ENCODE measurements at places on chromosomes 13 and 19.

GRCh38 chr13:26878438-26878837 is 117.9 kb upstream of the GPR12 start:
- DNase-seq, result no peak

- no peak for DNase-seq
Measured at GRCh38 chr19:21314676-21315075, 14.5 kb downstream of the ZNF708 start.

GRCh38 chr13:113456116-113456702 is 2.9 kb upstream of the ADPRHL1 start:
- DNase-seq, result no peak

DNA sequence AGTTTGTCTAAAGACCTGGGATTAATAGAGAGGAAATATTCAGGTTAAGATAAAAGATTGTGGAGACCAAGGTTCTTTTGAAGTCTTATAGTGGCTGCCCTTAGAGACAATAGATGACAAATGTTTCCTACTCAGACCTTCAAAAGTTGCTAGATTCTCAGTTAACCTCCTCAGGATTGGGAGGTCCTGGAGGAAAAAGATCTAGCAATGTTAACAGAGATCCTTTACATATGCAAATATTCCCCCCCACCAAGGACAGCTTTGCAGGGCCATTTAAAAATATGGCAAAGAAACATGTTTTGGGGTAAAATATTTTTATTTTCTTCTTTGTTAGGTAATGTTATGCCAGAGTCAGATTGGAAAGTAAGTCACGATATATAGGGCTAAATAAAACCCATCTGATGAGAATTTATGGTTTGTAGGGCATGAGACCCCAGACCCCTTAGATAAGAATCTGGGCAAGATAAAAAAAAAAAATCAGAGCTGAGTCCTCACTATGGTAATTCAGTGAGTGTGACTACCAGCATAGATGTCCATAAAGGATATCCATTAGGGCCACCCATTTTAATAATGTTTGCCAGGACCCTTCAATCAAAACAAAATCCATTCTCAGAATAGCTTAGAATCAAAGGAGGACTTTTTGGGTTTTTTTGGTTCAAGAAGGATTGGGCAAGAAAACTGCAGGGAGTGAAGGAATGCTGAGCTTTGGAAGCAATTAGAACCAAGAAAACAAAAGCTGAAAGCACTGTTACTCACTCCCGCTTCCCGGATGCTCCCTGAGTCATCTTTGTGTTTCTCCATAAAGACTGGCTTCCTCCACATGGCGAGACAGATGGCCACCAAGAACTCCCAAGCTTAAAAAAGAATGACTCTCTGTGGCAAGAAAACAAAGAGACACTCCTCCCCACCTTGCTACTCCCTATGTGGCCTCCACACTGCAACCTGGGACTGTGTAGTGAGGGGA is 28.2 kb downstream of the VSTM1 start:
- DNase-seq, result no peak

- DNase-seq, result no peak
Measured at GRCh38 chr19:29411113-29411581, 114.6 kb upstream of the VSTM2B start.

DNA sequence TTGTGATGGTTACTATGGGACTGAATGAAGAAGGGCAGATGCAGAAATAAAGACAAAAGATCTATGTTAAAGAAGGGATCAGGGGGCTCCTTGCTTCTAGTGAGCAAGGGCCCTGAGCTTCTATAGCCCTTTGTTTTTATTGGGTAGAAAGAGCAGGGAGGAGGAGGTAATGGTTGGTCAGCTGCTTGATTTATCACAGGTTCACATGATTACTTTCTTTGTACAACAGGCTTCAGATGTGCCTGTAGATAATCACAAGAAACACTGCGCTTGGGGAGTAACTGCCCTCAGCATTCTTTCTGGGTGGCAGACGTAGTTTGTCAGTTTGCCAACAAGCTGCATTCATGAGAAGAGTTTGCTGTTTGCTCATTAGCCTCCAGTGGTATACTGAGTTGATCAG is 4.8 kb upstream of the ZNF439 start:
- DNase-seq, result no peak

DNA sequence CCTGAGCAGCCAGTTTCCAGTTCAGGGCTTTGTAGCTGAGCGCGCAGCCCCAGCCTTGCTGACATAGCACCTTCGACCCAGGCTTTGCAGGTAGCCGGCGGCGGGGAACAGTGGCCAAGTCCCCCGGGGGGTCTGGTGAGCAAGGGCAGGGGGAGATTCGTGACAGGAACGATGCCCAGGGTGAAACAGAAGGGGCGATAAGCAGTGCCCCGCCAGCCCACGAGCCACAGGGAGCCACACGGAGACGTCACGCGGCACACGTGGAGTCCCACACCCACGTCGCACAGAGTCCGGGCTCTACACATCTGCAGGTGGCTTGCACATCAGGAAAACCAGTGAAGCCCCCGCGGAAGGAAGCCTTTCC is 127.2 kb downstream of the SOX1 start:
- no peak for DNase-seq

DNA sequence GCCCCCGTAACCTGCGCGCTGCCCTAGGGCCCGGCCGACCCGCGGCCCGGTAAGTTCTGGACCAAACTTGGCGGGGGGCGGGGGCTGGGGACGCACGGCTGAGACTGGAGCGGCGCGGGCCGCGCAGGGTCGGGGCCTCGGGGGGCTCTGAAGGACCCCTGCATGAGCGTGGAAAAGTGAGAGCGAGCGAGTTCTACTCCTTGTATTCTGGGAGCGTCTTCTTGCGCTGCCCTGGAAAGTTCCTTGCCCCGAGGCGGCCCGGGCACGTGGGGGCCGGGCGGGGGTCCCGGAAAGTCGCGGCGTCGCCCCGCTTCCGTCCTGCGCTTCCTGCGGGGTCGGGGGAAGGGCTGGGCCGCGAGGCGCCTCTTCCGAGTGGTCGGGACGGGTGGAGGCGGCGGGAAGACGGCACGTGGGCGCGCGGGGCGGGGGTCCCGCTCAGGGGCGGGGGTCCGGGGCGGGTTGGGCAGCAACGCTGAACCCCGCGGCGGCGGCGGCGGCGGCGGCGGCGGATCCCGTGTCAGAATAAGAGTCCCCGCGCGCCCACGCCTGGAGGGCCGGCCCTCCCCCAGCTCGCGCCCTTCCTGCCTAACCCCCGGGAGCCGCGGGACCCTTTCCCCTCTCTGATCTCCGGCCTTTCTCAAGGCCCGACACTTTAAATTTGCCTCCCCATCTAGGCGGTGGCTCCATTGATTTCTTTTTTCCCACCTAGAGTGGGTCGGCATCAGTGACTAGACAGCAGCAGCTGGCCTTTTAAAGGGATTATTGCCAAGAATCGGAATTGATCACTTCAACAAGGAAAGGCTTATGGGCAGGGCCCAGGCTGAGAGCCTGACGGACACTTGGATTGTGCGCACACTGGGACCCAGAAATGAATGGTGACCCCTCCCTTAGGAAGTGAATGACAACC is 749 bp downstream of the GATAD2A start:
- peak; percentile 44 for DNase-seq

DNA sequence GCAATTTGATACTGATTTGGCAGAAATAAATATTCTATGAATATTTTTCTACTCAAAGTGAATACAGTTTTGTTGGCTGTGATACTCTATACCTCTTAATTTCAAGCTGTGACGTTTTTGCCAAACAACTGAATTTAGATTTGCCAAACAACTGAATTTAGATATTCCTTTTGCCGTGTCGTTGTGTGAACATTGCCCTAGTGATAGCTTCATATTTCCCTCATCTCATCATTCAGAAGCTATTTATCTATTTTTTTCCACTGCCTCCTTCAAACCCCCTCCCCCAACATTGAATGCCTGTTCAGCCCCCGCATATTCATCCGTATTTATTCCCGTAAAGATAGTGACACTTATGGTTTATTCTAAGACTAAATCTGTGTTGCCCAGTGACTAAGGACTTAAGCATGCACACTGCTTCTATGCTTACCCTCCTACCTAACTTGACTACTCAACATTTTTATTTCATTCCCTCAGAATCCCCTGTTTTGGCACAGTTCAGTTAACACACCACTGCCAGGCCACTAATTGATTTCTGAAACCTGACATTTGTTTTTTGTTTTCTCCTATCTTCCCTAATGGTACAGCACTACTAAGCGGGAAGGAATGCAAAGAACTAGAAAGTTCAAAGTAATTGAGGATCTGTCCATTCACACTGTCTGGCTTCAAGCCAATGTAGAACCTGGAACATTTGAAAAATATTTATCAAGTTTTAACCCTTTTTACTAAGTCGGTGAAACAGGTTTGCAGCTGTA is 2.8 kb upstream of the KLF5 start:
- no peak for DNase-seq

- DNase-seq, result no peak
Measured at GRCh38 chr19:33872445-33873320, 76.0 kb downstream of the KCTD15 start.

DNA sequence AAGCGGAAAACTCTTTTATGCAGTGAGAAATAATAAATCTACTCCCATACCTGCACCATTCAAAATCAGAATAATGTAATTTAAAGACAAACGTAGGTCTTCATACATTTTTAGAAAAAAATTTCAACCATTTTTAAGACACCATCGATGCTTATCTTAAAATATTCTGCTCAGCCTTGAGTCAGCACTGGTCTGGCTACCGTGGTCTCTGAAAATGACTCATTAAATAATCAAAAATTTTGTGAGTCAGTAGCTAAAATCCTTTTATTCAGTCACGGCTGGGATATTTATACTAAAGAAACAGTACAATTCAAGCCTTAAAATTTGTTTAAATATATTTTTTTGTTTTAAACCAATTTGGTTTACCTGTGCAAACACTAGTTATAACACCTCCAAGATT is 2862.8 kb upstream of the PCDH20 start:
- DNase-seq, result no peak

- DNase-seq, result no peak
Measured at GRCh38 chr13:102715447-102715846, 20.6 kb upstream of the METTL21C start.

DNA sequence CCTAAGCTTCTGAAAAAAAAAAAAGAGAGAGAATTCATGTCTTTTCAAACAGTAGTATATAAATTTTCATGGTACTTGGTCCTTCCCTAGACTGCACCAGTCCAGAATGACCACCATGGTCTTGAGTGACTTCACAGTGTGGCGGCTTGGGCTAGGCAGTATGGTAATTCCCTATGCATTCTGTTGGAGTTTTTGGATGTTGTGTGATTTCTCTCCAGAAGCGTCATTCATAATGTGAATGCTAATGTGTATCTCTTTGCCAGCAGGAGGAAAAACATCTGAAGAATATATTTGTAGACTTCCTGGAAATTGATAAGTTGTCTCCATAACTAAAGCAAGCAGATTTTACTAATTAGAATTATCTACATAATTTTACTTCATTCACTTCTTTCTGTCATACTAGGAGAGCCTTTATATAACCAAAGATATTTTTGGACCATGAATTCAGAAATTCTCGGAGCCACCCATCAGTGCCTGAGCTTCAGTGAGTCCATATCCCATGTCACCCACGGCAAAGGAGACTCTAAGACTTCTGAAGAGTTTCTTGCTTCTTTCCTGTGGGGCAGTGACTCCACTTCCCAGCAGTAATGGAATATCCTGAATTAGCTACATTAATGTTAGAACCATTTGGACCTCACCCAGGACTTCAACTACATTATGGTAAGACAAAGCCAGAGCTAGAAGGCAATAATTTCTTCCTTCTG is 8.4 kb downstream of the STARD13 start:
- DNase-seq, result no peak

DNA sequence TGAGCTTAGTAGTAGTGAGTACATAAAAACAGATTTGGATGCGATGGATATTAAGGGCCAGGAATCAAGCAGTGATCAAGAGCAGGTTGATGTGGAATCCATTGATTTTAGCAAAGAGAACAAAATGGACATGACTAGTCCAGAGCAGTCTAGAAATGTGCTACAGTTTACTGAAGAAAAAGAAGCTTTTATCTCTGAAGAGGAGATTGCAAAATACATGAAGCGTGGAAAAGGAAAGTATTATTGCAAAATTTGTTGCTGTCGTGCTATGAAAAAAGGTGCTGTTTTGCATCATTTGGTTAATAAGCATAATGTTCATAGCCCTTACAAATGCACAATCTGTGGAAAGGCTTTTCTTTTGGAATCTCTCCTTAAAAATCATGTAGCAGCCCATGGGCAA is 11.4 kb downstream of the CHAMP1 start:
- no peak for DNase-seq

- no peak for DNase-seq
Measured at GRCh38 chr13:110661256-110661655, 44.7 kb downstream of the CARS2 start.

GRCh38 chr19:45823182-45823581 is 8.1 kb upstream of the RSPH6A start:
- no peak for DNase-seq

DNA sequence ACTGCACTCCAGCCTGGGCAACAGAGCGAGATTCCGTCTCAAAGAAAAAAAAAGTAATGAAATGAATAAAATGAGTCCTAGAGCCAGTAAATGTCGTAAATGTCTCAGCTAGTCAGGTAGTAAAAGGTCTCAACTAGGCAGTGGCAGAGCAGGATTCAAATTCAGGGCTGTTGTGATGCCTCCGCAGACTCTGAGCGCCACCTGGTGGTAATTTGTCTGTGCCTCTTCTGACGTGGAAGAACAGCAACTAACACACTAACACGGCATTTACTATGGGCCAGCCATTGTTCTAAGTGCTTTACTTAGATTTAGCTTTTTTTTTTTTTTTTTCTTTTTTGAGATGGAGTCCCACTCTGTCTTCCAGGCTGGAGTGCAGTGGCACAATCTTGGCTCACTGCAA is 30.2 kb downstream of the CYP2F1 start:
- peak; percentile 75 for DNase-seq

- no peak for DNase-seq
Measured at GRCh38 chr19:15156391-15156790, 44.4 kb downstream of the NOTCH3 start.

DNA sequence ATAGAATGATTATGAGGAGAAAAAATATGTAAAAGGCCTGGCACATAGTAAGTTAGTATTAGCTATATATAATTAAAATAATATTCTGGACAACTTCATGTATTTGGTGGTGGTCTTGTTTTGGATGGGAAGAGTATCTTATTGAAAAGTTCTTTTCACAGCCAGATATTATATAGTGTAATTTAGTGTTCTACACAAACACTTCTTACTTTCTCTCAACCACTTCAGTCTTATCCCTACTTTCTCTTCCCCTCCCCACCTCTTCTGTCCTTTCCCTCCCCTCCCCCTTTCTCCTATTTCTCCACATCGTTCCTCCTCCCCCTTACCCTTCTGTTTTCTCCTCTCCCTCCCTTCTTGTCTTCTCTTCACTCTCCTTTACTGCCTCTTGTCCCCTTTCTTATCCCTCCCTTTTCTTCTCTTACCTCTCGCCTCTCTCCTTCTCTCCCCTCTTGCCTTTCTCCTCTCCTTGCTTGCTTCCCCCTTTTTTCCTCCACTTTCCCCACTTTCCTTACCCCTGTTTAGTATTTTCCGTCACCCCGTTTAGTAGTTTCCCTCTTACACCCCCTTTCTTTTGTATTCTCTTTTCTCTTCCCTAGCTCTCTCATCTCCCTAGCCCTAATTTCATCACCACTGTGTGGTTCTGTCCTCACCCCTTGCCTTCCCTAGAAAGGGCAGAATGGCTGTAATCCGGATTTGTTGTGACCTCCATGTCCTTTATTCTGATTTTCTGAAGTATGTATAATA is 107.2 kb upstream of the MLNR start:
- DNase-seq, result no peak

GRCh38 chr13:32285633-32285965 is 29.6 kb downstream of the ZAR1L start:
- DNase-seq, result no peak
